ENCODE measurements at places on chromosomes 4 and X.

- DNase-seq = no peak
Observed at GRCh38 chrX:109714340-109714958, 18.6 kb downstream of the ACSL4 start.

GRCh38 chr4:72875138-72875537 is 194.4 kb downstream of the COX18 start:
- no peak for DNase-seq

DNA sequence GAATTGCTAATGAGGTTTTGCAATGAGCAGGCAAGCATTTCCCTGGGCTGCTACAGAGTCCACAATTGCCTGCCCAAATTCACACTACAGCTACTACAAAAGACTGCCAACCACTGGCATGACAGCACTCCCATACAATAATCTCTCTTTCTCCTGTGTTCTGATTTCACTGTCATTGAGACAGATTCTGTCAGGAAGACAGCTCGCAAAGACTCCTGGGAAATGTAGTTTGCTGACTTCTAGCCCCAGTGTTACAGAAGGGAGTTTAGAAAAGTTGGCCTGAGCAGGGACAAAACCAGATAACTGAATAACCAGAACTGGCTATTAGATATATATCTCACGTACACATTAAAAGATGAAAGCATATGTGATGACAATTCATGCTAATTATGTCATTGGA is 1231.3 kb upstream of the PRKX start:
- no peak for DNase-seq

DNA sequence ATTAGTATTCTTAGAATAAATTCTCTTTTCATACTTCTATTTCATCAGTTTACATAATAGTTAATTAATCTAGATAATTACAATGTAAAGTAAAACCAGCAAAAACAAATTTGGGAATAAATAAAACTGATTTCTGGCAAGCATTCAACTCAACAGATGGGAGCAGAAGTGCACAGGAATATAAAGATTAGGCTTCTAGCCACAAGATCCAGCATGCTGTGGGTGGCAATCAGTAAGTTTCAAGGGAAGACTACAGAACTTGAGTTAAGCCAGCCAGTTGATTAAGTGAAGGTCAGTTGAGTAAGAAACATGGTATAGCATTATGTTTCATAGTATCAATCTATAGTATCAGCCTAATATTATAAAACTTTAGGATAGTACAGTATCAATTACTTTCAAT is 324.2 kb upstream of the AADAT start:
- no peak for DNase-seq

- DNase-seq = no peak
Observed at GRCh38 chrX:65925005-65925404, 114.9 kb downstream of the VSIG4 start.

- DNase-seq = no peak
Observed at GRCh38 chr4:10640561-10641201, 43.9 kb downstream of the CLNK start.
